ENCODE measurements at places on chromosomes 2 and 18.

DNA sequence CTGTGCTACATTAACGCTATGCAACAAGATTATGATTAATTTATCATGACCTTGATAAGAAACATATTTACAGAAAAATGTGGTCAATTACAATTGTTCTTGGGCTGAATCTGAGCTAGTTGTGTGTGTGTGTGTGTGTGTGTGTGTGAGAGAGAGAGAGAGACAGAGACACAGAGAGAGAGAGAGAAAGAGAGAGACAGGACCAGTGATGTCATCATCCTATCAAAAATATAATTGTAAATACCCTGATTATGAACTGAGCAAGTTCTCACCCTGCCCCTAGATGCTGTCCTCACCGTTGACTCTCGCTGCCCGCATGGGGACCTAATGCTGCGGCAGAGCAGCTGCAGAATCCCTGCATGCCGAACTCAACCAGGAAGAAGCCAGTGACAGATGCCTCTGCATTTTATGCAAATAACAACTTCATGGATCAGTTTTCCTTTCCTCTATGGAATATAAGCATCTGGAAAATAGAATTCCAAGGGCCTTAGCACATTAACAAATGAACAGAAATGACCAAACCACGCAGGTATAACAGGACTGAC, 512.5 kb downstream of the PLCL1 start:
- DNase-seq, result no peak

- DNase-seq, result no peak
These were observed 29.0 kb upstream of the CNGA3 start for GRCh38 chr2:98317214-98317613.

DNA sequence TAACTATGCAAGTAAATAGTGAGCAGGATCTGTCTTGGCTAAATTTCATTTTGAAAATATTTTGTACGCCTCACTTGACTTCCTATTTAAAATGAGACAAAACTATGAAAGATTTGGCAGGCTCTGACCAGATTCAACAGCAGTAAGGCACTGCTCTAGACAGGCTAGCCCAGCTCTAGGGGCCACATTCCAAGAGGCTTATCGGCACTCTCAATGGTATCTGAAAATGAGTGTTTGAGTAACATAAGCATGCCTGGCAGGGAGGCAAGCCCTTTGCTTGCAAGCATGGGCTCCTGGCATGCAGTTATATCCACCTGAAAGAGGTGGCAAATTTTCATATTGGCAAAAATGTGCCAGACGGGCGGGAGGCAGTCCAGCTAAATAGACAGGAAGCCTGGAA, 10.5 kb downstream of the CAPN13 start:
- no peak for DNase-seq

- no peak for DNase-seq
These were observed 1.5 kb upstream of the INHBB start for GRCh38 chr2:120344214-120344975.

- peak; percentile 74 for DNase-seq
These were observed 45.8 kb downstream of the PTPN2 start for GRCh38 chr18:12838178-12838634.

DNA sequence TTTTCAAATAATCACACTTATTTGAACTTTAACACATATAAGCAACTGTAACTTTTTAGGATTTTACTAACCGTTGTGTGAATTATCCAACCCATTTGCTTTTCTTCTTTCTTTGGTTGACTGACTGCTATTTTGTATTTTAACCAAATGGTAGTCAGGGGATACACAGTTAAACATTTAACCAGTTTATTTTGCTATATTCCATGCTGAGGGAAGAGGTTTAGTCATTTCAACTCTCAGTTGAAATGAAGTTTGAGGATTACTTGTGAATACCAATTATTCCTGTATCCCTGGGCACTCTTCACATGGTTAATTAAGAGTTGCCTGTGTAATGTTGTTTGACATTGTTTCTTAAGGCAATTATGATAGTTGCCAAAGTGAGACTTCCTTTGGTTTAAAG, 1.9 kb downstream of the SPAG16 start:
- no peak for DNase-seq

DNA sequence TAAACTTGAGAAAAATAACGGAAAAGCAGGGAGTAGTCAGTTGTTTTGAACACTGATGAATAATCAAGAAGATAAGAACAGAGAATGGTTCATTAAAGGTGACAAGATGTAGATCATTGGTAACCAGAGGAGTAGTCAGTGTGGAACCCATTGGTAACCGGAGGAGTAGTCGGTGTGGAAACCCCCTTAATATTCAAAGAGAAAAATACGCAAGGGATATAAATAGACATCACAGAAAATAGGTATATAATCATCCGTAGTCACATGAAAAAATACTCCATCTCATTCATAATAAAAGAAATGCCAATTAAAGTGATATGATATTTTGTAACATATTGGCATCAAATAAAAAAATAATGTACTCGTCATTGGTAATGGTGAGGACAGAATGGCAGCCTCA, 70.6 kb upstream of the EPAS1 start:
- no peak for DNase-seq

DNA sequence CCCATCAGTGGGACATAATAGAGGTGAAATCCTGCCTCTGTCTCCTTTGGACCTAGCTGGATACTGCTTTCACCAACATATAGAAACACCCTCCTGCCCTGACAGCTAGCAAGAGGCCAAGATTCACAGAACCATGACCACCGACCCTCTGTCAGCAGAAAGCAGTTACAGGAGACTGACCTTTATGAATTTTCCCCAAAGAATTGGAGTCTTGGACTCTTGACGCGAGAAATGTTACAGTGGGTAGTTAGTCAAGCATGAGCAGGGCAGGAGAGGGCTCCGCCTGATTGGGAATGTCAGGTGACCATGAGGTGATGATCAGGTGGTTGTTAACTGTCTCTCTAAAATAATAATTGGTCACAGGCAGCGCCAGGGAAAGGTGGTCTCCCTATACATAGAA, 1002.3 kb downstream of the TDRD15 start:
- no peak for DNase-seq

DNA sequence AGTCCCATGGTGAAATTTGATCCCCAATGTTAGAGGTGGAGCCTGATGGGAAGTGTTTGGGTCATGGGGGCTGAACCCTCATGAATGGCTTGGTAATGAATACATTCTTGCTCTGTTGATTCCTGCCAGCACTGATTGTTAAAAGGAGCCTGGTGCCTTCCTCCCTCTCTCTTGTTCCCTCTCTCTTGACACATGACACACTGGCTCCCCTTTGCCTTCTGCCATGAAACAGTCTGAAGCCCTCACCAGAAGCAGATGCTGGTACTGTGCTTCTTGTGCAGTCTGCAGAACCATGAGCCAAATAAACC, 30.6 kb upstream of the EPC2 start:
- no peak for DNase-seq

GRCh38 chr2:127063701-127064590, 43.0 kb downstream of the BIN1 start:
- no peak for DNase-seq

DNA sequence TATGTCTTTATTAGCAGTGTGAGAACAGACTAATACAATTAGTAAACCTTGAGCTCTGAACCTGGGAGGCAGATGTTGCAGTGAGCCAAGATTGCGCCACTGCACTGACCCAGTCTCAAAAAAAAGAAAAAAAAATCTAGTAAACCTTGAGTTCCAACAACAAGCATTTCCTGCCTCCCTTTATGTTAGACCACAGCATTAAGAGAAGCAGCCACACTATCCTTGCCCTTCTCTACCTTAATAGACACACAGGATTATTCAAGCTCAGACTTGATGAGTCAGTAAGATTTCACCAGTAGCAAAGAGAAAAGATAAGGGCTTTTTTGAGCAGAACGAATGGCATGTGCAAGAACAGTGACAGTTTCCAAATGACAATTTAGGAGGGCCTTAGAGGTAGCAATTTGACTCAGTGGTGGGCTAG, 18.0 kb upstream of the GLS start:
- no peak for DNase-seq

DNA sequence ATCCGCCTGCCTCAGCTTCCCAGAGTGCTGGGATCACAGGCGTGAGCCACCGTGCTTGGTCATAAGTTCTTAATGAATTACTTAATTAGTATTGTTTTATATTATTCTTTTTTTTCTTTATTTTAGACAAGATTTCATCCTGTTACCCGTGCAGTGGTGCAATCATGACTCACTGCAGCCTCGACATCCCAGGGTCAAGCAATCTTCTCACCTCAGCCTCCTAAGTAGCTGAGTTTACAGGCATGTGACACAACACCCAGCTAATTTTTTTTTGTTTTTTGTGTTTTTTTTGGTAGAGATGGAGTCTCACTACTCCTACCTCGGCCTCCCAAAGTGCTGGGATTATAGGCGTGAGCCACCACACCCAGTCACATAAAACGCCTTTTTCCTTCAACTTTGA, 17.3 kb downstream of the C2orf42 start:
- DNase-seq, result no peak

DNA sequence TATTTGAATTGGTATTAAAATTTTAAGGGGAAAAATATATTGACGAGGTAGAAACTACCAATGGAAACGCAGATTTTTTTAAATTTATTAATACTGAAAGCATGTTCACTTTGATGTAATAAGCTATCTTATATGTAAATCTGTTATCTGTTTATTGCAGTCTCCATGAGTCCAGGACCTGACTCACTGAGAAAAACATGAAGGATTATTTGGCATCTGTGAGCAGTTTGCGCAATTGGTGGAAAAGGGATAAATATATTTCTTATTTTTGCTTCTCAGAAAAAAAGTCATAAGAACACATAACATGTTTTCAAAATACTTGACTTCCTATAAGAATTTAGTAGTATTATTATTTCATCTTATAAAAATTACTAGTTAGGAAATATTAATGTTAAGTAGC, 561.4 kb downstream of the ADCYAP1 start:
- DNase-seq, result no peak

- DNase-seq, result peak; percentile 39
These were observed 75.6 kb upstream of the UXS1 start for GRCh38 chr2:106269591-106270291.

DNA sequence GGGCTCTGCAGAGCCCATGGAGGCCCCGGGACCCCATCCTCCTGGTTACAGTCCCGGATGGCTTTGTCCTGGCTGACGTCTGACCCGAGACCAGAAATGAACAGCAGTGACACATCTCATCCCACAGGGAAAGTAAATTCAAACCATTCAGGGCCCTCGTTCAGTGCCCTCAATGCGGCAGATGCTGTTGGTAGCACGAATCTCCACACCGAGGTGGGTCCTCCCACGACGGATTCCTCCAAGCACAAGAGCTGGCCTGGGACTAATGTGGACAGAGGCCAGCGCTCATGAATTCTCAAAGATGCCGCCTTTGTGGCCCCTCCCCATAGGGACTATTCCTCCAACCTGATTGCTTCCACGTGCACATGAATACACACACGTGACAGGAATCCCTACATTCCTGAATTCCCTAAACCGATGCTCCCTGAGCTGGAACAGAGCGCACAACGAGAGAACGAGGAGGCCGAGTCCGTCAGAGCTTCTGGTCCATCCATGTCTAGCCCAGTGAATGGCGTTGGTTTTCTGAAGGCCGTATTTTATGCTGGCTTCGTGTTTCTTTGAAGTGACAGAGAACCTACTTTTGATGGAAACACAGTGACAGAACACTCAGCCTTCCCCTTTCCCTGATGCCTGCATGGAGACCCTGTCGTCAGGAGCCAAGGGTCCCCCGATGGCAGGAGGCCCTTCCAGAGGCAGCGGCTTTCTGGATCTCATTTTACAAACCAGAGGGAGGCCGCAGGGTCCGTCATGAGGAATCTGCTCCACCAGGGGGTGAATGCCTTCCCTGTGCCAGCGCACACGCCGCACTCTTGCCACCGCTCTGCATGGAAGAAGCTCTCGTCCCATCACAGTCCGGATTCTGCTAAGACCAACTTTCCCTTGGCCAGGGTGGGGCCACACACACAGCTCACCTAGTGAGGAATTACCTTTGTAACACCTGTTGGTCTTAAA, 64.3 kb upstream of the SNTG2 start:
- DNase-seq, result no peak

DNA sequence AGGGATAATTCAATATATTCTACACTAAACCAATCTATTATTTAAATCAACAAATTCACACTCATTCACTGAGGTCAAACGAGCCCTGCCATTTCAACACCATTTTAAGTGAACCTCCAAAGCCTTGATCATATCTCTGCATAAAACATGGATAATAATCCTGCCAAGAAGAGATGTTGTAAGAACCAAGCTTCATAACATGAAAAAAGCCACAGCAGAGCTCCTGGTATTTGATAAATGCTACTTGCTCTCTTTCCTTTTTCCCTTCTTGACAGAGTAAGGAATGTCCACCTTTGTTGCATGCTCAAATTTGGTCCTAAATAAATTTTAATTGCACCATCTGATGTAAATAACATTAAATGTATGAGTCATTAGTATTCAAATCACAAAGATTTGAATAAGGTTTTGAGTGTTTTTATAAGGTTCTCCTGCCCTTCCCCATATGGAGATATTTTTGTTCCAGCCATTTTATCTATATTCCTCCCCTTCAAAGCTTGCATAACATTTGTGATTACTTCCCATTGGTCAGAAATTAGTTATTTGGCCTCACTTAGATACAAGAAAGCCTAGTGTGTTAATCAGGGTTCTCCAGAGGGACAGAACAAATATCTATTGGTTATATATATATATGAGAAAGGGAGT, 318.8 kb downstream of the RND3 start:
- no peak for DNase-seq

- DNase-seq, result no peak
These were observed 142.2 kb downstream of the DYSF start for GRCh38 chr2:71595569-71595968.

GRCh38 chr2:240963065-240963867, 35.2 kb upstream of the SNED1 start:
- no peak for DNase-seq

DNA sequence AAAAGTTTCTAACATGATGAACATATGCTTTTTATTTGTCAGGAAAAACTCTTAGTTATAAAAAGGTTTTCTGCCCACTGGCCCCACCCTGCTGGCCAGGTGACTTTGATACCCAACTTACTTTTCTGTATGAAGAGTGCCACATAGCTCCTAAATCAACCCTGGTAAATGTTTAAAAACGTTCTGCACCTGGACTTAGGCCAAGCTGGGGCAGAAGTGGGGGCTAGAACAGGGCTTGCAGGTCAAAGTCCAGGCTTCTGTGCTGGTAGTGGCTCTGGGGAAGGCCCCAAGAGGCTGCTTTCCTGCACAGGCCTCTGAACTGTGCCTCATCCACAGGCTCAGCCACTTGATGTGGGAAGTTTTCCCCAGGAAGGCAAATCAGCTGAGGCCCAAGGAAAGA, 171.7 kb downstream of the ANKRD30B start:
- DNase-seq, result no peak

GRCh38 chr2:158539176-158540005, 82.6 kb downstream of the PKP4 start:
- no peak for DNase-seq

GRCh38 chr2:8329660-8330622, 351.9 kb upstream of the ID2 start:
- DNase-seq, result no peak

- DNase-seq, result no peak
These were observed 33.7 kb downstream of the SPAG16 start for GRCh38 chr2:213317929-213318328.

GRCh38 chr2:7566382-7566881, 649.2 kb downstream of the RNF144A start:
- DNase-seq, result no peak
